ENCODE measurements at places on chromosomes 16 and 17.

DNA sequence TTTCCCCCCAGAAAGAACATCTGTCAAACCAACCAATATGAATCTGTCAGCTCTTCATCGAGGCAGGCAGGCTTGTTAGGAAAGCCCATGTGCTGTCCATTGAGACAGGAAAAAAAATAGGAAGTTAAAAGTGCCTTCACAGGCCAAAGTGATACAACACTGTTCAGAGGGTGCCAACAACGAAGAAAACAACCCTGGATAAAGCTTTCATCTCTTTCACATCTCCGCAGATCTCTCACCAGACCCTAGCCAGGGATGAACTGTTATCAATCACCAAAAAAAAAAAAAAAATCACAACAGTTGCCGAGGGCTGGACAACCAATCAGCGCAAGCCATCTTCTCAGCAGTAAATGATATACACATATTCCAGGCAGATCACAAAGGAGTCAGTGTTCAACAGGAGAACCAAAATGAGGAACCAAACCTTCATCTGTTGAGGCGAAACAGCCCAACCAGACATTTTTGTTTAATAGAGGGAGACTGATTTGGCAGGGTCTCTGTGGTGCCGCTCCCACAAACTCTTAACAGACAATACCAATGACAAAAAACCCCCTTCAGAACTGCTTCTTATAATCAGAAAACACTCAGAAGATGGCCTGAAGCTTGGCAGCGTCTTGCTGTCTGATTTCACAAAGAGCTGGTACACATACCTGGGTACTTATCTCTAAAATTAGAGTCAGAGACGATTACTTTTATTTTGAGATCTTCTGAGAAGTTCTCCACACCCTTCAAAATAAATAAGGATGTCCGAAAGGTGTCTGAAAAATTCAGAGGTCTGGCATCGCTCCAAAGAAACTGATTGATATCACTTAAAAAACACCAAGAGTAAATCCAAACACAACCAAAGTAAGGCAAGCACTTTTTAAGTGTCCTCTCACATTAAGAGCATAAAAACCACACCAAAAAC is 1.8 kb downstream of the MAP3K14 start:
- DNase-seq, result no peak

DNA sequence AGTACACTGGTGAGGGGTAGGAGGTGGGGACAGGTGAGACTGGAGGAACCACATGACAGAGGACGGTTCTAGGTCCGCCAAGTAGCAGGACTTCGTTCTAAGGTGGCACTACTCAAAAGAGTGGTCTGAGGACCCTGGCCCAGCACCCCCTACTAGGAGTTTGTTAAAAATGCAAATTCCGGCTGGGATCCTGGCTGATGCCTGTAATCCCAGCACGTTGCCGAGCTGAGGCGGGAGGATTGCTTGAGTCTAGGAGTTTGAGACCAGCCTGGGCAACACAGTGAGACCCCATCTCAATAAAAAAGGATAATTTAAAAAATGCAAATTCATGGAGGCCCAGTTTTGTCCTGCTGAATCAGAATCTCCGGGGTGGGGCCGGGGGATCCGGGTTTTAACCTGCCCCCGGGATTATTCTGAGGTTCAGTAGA is 59.1 kb downstream of the WSB1 start:
- no peak for DNase-seq

GRCh38 chr17:42421507-42422338 is 1.3 kb downstream of the CAVIN1 start:
- no peak for DNase-seq

DNA sequence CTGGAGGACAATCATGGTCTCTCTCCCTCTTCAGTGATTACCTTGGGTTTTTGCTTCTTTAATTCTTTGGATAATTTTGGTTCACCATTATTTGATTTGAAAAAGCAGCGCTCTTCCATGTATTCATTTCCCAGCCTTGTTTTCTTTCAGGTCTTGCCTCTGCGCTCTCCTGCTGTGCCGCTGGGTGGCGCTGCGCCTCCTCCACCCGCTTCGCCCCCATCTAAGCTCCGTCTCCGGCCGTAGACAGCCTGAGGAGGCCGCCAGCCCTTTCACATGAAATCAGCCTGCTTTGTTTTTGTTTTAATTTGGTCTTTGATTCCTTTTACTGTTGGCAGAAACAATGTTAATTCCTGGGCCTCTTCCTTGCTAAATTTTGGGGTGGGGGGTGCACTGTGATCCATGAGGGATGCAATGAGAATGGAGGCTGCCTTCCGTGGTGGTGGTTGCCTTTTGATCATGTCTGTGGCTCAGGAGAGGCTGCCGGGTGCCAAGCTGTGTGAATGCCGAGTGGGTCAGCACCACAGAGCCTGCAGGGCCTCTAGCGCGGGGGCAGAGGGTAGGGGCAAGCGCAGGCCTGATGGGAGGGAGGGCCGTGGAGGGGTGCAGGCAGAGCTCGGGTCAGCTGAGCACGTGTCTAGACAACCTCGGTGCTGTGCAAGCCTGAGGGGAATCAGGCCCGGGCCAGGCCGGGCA is 64.1 kb downstream of the PLD6 start:
- peak; percentile 12 for DNase-seq

- no peak for DNase-seq
These were observed 102.5 kb upstream of the CDH5 start for GRCh38 chr16:66263973-66264310.

- no peak for DNase-seq
These were observed 1.0 kb upstream of the CCNF start for GRCh38 chr16:2428051-2428783.

DNA sequence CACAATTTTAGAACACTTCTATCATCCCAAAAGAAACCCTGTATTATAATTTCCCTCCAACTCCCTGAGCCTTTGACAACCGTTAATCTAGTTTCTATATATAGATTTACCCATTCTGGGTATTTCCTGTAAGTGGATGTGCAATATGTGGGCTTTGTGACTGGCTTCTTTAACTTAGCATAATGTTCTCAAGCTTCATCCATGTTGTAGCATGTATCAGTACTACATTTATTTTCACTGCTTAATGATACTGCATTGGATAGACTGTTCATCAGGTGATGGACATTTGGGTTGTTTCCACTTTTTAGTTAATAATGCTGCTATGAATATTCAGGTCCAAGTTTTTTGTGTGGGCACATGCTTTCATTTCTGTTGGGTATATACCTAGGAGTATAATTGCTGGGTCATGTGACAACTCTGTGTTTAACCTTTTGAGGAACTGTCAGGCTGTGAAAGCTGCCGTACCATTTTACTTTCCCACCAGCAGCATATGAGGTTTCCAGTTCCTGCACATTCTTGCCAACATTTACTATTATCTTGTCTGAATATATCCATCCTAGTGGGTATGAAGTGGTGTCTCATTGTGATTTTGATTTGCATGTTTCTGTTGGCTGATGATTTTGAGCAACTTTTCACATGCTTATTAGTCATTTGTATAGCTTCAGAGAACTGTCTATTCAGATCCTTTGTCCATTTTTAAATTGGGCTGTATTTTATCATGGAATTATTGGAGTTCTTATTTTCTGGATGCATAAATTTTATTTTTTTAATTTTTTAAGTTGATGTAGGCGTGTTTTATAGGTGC is 16.4 kb downstream of the REXO5 start:
- DNase-seq, result no peak

DNA sequence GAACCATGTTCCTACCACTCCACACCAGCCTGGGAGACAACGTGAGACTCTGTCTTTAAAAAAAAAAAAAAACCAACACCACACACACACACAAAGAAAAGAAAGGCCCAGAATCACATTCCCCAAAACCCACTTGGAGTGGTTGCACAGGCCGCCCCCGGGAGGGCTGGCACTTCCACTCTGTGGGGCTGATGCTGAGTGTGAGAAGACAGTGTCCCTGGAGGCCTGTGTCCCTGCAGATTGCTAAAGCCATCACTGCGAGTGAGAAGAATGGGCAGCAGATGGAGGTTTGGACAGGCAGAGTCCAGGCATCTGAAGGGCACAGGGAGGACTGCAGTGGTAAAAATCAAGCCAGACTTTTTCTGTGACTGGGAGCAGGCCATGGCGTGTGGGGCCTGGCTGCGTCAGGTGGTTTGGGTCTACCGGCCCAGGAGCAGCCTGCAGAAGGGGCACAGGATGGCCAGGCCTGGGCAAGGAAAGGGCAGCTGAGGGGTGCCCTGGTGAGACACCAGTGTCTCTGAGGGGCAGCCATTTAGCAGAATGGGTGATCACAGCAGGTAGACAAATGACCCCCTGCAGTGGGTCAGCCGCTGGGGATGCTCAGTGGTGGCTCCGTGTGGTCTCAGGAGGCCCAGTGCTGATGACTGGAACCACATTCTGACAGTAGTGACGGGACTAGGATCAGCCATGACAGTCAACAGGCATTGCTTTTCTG is 13.1 kb downstream of the CTRB2 start:
- no peak for DNase-seq

DNA sequence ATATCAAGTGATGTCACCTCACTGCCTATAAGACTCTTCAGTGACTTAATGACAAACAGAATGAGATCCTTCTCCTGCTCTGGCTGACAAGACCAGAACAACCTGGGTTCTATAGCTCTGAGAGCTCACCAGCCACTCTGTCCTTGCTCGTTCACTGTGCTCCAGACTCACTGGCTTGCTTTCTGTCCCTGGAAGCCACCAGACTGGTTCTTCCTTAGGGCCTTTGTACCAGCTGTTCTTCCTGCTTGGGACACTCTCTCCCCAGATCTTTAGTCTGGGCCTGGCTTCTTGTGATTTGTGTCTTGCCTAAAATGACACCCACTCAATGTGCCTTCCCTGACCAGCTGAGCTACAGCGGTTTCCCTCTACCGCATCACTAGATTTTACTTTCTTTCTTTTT is 76.1 kb downstream of the FTO start:
- DNase-seq, result no peak

Measured in stimulated activated CD4-positive, alpha-beta T cell treated with anti-CD3 and anti-CD28 coated beads, Interleukin-1b, Interleukin-23, amount 100 ng/mL, for 24 hours (primary cell).